Small intestine (tissue), 16 donors: ENCODE measurements at places on chromosomes 1 and 21. TPM values are rescaled to one million over a fixed set of nuclear protein-coding genes. Genes with fewer than 3 reads are reported as not detected.

GRCh38 chr1:230280054-230280795 is 145.9 kb downstream of the PGBD5 start:
- DNase-seq = no peak

Gene ZNF683
- polyA plus RNA-seq = 0.13 TPM

- DNase-seq = no peak
Observed at GRCh38 chr1:151851886-151852285, 1.6 kb downstream of the THEM5 start.

Gene FCGR3A
- polyA plus RNA-seq = 19.5 TPM

- no peak for DNase-seq
Observed at GRCh38 chr1:180560868-180561600, 2.3 kb downstream of the OVAAL start.

DNA sequence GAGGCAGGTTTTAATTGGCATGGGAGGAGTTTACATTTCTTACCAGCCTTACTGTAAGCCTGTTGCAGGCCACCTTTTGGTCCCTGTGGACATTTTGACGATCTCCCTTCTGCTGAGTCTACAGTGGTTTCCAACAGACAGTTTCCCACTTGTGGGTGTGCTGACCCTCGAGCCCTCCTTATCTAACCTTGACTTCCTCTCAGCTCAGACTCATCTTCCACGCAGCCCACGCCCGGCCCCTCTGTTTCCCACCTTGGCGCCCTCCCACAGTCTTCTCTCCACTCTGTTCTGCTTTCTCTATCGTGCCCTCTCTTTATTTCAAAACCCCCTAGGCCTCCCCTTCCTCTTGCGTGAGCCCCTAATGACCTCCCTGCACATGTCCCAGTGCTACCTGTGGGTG is 6.1 kb upstream of the ARL8A start:
- no peak for DNase-seq

Gene FCRLA
- not detected for polyA plus RNA-seq

DNA sequence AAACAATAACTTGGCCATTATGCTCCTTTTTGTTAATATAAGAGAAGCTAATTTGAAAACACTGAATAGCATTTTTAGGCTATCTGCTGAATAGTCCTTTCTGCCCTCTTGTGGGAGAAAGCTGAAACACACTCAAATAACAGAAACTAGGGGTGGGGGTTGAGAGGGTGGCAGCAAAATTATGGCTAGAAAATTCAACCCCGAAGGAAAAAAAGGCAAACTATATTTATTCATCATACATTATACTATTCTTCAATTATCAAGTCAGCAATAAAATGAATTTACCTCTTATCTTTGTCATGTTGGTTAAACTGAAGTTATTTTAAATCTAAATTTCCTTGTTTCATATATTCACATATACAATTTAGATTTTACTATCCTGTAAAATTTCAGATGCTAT is 255.9 kb downstream of the FAF1 start:
- DNase-seq = peak; percentile 45

Gene SLC9A1
- 41.2 TPM for polyA plus RNA-seq

DNA sequence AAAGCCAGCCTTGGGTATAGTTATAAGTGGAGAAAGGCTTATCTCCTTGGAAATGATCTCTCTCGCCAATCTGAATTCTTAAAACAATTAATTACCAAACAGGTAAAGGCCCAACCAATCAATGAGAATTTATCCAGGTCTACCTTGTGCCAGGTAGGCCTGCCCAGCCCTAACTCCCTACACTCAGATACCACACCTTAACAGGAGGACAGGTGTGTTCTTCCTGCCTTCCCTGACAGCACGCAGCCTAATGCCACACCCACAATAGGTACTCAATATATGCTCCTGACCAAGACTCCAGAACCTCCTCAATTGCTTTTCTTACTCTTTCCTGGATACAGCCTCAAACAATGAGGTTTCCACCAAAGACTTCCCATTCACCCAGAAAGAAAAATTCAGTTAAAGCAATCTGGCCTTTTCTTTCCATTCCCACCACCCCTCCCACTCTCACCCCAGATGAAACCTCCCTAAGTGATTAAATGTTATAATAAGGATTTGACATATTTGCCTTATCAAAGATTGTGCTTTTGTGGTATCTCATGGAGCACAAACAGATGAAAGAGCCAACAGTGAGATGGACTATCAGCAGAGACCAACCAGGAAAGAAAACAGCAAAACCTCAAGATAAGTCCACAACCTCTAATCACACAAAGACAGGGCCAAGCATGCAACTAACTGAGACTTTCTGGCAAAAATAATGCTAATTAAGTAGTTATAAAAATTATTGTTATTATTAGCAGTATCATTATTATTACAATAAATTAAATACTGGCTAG is 25.6 kb downstream of the TRABD2B start:
- peak; percentile 26 for DNase-seq

DNA sequence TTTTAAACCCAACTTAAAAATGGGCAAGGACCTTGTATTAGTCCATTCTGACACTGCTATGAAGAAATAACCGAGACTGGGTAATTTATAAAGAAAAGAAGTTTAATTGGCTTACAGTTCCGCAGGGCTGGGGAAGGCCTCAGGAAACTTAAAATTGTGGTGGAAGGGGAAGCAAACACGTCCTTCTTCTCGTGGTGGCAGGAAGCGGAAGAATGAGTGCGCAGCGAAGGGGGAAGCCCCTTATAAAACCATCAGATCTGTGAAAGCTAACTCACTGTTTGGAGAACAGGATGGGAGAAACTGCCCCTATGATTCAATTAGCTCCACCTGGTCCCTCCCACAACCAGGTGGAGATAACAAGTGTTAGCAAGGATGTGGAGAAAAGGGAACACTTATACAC is 237.7 kb downstream of the SEC16B start:
- no peak for DNase-seq

- no peak for DNase-seq
Observed at GRCh38 chr1:182703539-182703938, 19.2 kb upstream of the RGS8 start.

DNA sequence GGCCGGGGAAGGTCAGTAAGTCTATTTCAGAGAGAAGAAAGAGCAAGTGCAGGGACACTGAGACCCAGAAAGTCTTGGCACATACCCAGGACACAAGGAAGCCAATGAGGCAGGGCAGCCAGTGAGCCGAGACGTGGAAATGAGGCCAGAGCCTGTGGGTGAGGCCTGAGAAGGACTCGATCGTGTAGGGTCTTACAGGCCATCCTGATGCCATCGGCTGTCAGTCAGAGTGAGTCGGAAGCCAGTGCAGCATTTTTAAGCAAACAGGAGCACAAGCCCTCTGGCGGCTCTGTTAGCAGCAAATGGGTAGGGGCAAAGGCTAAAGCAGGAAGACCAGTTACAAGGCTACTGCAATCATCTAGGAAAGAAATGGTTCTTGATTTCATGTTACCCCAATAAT is 6.1 kb upstream of the GJB3 start:
- no peak for DNase-seq

GRCh38 chr1:228152097-228152917 is 2.6 kb downstream of the GJC2 start:
- no peak for DNase-seq

DNA sequence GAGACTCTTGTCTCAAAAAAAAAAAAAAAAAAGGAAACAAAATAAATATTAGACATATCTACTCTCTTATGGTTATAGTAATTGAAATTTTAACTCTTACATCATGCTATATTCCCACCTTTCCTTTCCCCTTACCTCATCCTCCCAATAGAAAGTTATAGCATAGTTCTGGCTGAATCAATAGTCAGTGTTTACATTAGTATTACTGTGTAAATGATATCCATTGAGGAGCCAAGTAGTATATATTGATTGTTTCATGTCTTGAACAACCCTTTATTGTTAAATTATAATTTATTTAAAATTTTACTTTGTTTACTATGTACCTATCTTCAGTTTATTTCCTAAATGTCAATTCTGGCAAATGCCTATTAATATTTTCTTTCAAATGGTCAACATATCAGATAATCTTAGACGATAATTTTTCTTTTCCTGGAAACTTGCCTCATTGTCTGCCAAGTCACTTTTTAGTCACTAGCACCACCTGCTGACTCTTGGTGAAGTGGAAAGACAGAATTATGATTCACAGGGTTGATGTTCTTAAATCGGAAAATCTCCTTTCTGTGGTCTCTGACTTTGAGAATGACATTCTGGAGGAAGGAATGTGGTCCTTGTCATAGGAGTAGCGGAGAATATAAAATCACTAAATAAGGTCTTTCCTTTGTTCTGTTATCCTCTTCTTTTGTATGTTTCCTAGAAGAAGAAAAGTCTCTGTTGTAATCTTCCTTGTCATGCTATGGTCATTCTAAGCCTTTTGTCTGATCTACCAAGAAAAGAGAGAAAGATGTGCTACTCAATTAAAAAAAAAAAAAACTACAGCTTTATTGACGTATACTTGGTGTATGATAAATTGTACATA is 8.6 kb downstream of the HJV start:
- peak; percentile 75 for DNase-seq
